ENCODE measurements at places on chromosomes 16 and 17.

GRCh38 chr16:77849646-77850258 lies 61.4 kb downstream of the VAT1L start:
- no peak for DNase-seq

GRCh38 chr16:52469775-52470174 lies 77.2 kb downstream of the TOX3 start:
- no peak for DNase-seq

GRCh38 chr16:80202831-80203413 lies 337.9 kb upstream of the DYNLRB2 start:
- DNase-seq = no peak

DNA sequence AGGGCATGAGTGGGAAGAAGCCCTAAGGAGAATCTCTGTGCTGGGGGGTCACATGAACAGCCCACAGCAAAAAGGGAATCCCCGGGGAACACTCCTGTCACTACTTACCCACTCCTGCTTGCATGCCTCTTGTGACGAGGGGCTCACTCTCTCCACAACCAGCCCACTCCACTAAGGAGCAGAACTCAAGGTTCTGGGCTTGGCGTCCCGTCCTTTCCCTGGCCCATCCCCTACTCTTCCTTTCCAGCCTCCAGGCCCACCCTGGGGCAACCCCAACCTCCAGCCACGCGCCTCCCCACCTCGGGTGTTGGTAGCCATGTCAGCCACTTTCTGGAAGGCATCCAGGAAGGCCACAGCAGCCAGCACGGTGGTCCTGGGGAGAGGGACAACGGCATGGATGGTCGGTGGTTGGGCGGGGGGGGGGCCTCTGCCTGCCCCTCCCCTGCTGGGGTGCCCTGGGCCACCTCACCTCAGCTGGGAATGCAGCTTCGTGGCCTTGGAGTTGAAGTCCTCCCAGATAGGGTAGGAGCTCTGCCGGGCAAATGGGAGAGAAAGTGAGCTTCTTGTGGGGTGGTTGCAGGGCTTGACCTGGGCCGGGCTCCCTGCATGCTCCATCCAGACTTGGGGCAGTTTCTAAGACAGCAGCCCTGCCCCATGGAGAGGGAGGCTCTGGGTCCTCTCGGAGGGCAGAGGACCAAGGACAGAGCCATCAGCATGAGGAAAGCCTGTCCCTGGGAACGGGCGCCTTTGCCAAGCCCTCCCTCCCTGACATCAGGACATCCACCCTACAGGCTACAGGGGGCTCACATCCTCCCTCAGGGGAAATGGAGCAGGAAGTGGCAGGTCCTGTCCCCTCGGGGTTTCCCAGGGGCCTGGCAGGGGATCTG lies 5.1 kb downstream of the MTSS2 start:
- no peak for DNase-seq

GRCh38 chr17:68400404-68400735 lies 56.9 kb downstream of the WIPI1 start:
- no peak for DNase-seq

DNA sequence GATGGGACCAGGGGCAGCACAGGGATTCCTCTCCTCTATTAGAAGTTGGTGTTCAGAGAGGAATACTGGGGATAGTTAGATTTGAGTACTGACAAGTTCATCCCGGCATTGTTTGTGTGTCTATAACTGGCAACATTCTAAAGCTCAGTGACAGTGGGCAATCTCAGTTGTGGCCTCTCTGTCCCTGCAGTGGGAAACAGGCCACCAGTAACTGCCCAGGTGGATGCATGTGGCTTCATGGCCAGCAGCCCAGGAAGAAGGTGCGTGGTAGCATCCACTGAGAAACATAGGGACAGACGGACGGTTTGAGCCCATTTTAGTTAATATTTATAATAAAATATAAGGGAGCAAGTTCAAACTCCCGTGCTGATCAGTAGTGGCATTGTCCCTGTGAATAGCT lies 51.5 kb downstream of the B9D1 start:
- no peak for DNase-seq

DNA sequence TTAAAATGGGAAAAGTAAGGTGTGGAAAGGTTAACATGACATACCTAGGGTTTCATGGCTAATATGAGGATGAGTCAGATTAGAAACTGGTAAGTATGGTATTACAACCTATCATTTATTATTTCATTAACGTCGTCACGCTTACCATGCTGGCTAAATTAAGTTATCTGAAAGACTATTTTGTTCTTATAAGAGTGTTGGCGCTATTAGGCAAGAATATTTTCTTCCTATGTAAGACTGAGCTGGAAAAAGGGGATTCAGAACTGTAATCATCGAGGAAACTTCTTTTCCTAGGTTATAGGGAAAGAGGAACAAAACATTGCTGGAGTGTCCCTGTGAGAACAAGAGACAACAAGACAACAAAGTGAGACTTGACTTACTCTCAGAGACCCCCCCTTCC lies 440.8 kb downstream of the KCNJ2 start:
- no peak for DNase-seq

DNA sequence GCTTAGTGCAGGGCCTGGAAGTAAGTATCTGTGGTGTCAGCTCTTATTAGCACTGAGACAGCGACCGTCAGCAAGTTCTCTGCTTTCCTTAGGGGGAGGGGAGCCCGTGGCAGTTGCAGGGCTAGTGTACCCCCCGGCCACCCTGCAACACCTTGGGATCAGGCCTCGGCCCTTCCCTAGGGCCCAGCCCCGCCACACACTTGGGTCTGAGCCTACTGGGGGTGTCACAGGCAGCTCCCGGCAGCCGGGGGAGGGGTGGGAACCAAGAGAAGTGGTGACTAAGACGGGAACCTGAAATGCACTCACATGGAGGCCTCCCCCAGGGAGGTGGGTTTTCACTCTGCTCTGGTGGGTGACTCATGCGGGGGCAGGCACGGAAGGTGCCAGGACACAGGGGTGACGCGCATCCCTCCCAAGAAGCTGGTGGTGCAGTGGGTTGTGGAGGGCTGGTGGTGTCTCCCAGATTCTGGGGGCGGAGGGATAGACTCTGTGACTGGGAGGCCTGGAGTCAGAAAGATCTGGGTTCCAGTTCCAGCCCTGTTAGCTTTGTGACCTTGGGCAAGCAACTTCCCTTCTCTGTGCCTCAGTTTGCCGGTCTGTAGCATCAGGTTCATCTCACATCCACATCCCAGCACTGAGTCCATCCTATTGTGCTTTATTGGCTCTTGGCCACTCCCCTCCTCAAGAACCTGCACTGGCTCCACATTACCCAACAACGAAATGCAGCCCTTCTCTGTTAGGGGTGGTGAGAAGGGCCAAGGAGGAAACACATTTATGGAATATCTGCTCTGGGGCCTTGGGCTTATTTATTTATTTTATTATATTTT lies 44.5 kb downstream of the LAT start:
- DNase-seq = no peak

- no peak for DNase-seq
Measured at GRCh38 chr16:8950580-8951077, 13.1 kb downstream of the USP7 start.

DNA sequence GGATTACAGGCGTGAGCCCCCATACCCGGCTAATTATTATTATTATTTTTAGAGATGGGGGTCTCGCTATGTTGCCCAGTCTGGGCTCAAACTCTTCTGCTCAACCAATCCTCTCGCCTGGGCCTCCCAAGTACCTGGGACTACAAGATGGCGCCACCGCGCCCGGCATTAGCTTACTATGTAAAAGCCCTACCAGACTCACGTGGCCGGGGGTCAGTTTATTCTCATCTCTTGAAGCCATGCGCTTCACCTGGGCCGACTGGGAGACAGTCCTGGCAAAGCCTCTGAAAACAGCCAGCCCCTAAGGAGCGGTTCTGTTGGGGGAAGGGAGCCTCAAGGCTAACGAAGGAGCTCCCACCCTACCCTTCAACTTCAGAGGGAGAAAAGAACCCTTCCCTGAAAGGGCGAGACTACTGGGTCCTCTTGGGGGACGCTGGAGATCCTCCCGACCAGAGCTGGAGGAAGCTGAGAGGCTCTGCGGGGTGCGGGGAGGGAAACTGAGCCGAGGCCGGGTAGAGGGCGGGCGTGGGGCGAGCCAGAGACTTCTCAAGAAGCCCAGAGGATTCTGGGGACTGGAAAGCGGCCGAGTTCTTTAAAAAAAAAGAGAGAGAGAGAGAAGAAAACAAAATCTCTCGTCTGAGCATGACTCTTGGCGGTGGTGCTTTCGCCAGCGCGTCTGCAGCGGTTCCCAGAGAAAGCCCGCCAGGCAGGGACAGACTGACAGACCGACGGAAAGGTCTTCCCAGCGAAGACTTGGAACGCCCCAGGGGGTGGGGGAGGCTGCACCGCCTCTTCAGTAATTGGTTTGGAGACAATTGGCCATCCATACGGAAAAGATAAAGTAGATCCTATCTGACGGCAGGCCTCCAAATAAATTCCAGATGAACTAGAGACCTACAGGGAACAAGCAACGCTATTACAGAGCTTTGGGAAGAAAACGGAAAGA lies 5.6 kb upstream of the TUBG2 start:
- DNase-seq = peak; percentile 75

- peak; percentile 45 for DNase-seq
Measured at GRCh38 chr17:7218166-7218565, 1.5 kb downstream of the DLG4 start.

DNA sequence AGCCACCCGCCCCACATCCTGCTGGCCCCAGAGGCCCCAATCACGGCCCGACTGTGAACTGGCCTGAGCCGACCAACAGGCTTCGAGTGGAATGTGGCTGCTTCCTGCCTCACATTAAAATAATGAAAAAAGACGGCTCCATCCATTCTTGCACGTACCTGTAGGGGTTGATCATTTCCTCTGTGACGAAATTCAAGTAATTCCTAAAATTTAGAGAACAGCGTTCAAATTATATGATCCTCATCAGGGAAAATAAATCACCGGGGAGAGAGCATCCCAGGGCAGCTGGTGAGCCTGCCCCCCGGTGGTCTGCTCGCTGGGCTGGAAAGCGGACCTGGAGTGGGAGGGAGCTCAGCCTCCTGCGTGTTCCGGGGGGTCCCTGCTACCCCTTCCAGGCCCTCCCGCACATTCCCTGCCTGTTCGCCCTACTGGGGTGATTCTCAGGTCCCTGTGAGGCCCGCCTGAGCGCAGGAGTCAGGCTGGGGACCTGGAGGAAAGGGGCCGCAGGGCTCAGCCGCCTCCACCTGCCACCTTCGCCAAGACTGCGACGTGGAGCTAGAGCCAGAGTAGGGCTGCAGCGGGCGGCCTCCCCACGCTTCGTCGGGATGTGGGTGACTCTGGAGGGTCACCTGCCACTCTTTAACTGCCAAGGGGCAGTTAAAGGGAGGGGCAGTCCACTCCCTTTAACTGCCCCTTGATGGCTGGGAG lies 28.9 kb downstream of the SLC7A5 start:
- DNase-seq = peak; percentile 28

DNA sequence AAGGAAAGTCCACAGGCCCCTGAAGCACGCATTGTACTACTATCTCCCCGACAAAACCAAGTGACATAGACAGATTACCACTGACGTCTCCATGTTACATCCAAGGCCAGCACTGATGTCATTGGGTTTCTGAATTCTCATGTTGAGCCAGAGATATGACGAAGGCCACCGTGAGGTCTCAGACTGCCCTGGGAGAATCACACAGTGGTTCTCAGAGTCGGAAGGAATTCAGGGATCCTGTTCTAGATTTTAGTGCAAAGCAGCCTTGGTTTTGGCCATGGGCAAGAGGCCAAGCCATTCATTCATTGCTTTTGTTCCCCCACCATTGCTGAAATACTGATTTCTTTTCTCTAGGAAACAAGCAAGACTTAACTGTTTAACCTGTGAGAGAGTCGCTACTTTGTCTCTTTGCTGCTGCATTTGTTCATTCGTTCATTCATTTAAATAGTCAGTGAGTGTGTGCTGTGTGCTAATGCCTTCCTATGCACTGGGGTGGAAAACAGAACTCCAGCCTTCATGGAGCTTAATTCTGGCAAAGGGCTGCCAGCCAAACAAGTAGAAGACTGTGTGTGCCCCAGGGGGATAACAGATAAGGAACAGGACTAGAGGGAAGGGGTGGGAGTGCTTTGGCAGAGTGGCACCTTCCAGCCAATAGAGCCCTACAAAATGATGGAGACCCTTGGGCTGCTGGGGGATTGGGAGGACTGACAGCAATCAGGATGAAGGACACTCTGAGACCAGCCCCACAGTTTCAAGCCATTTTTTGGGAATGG lies 222.3 kb downstream of the MSI2 start:
- peak; percentile 61 for DNase-seq

- no peak for DNase-seq
Measured at GRCh38 chr16:76487411-76488064, 210.3 kb downstream of the CNTNAP4 start.

DNA sequence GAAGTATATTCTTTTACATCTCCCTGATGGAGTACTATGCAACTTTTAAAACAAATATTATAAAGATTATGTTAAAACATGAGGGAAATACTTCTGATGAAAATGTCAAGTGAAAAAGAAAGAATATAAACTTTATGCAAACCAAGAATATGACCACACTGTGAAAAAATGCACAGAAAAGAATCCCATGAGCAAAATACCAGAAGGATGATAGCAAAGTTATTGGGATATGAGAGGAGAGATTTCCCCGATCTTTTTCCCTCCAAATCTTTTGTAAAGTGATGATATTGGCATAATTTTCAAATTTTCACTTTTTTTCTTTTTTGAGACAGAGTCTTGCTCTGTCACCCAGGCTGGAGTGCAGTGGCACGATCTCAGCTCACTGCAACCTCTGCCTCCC lies 36.6 kb upstream of the SMURF2 start:
- DNase-seq = no peak

GRCh38 chr17:6592173-6592572 lies 35.8 kb upstream of the PITPNM3 start:
- no peak for DNase-seq

DNA sequence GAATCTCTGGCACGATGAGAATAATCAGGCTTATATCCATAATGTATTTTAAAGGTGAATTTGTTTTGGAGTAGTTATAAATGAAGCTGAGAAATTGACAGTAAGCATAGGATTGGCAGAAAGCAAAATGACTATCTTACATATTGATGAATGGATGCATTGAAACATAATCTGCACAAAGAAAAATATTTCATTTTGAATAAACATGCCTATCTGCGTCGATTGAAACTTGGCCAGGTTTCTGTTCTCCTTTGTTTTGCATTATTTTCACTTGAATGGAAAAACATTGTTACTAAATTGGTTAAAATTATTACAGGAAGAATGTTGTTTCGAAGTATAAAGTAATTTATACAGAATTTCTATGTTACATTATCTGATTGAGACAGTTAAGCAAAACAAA lies 128.2 kb downstream of the USP22 start:
- DNase-seq = no peak

GRCh38 chr16:60485872-60486489 lies 1550.3 kb downstream of the CDH8 start:
- DNase-seq = no peak

GRCh38 chr17:65472666-65473309 lies 88.7 kb downstream of the AXIN2 start:
- DNase-seq = no peak

Measured in ovary (tissue), 10 donors.